ENCODE measurements at places on chromosomes 12 and 14. TPM values are rescaled to one million over a fixed set of nuclear protein-coding genes. Genes with fewer than 3 reads are reported as not detected.

DNA sequence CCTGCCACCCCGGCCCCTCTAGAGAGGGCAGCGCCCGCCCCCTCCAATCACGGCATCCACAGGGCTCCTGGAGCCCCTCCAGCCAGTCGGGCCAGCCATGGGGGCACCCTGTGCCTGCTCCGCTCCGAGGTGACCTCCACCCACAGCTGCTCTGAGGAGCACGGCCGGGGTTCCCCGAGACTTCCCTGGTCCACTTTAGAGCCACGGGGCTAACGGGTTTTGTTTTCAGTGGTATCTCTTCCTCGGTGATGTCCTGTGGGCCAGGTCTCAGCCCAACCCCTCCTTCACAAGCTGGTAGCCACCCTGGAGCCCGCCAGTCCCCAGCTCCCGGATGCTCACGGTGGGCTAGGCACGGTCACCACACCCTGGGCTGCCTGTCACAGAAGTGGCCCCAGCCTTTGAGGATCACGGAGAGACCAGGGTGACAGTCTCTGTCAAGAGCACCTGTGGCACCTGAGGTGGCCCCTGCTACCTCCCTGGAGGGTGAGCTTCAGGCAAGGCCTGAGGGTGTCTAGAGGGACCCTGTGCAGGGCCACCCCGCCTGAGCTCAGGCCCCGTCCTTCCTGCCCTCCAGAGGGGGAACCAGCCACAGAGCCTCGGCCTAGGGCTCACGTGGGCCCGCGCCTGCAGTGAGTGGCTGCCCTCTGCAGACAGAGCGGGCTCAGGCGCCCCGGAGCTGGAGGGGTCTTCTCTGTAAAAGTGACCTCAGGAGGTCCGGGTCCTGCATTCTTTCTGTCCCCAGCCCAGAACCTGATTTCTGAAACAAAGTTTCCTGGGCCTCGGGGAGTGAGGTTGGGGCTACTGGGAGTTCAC lies 146.0 kb upstream of the C14orf180 start:
- no peak for DNase-seq

DNA sequence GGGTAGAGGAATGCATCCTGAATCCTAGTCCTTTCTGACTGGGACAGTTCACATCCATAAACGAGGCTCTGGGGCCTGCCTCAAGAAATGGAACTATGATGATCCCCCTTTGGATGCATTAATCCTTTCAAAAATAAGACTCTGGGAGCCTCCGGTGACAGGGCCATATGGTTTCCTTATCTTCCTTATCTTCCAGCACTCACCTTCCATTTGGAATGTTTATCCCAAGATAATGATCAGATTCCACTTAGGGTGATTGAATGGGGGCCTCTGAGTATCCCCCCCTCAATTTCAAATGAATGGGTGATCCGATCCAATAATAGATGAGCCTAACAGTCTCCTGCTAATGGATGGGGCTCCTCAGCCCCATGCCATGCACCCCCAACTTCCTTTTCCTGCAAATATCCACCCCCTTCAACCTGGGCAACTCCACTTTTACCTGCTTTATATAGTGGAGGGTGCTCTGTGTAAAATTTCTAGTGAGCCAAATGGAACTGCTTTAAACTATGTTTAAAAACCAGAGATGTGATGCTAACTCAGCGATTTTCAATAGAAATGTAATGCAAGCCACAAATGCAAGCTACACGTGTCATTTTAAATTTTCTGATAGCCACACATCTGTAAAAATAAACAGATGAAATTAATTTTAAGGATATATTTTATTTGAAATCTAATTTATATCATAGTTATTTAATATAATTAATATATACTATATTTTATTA lies 157.8 kb downstream of the ZFP36L1 start:
- no peak for DNase-seq

GRCh38 chr12:110971189-110971920 lies 51.0 kb upstream of the MYL2 start:
- DNase-seq, result no peak

GRCh38 chr12:116389990-116390389 lies 112.5 kb upstream of the MED13L start:
- DNase-seq, result no peak

DNA sequence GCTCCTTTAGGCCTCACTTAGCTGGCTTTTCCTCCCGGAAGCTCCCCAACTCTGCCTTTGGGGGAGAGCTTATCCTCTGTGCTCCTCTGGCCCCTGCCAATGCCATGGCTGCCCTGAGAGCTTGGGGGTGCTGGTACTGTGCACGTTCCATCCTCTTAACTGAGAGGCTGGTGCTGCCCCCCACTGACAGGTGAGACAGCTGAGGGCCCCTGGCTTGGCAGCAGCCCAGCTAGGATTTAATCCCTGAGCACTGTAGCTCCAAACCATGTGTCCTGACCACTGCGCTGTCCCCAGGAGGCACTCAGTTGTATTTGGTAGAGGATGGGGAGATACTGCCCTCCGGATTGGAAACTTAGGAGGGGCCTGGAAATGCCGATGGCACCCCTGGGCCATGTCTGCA lies 46.1 kb downstream of the UBE3B start:
- DNase-seq, result no peak

- no peak for DNase-seq
These were observed 337.4 kb downstream of the NUAK1 start for GRCh38 chr12:105801351-105801750.

DNA sequence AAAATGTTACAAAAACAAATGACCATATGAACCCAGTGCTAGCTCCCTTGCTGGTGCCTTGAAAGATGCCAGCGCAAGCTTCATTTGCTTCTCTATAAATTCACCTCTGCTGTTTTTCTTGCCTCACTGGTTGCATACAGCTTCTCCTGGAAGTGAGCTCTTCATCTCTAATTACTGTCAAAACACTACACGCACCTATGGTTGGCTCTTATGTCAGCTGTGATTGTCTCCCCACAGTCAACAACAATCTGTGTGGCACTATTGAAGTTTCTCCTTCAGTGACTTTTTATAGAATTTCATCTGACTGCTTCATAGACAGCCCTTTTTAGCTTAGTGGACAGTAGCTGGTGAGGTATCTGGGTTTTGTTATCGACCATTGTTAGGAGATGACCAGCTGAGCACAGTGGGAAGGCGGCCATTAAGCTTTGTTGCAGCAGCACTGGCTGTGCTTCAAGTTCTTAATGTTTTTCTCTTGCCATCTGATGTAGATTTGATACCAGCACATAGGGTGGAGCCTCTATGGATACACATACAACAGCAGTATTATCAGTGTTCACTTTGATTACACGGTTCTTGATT lies 131.8 kb downstream of the KITLG start:
- DNase-seq, result no peak

GRCh38 chr12:114678718-114679117 lies 5.3 kb downstream of the TBX3 start:
- no peak for DNase-seq

DNA sequence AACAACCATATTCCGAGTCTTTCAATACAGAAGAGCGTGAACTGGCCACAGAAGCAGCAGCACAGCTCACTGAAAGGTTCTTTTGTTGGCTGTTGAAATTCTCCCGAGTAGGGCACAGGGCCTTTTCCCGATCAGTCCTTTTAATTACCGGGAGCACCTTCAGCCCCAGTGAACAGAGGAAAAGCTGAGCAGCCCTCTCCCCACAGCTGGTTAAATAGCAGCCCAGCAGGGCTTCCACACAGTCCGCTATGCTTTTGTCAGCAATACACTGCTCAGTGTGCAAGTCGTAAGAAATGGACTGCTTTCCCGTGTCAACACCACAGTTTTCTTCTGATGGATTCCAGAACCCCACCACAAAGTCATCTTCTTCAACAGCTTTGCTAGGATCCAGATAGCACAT lies 61.3 kb downstream of the DICER1 start:
- no peak for DNase-seq

- peak; percentile 67 for DNase-seq
These were observed 44.6 kb downstream of the MLXIP start for GRCh38 chr12:122123051-122123760.

DNA sequence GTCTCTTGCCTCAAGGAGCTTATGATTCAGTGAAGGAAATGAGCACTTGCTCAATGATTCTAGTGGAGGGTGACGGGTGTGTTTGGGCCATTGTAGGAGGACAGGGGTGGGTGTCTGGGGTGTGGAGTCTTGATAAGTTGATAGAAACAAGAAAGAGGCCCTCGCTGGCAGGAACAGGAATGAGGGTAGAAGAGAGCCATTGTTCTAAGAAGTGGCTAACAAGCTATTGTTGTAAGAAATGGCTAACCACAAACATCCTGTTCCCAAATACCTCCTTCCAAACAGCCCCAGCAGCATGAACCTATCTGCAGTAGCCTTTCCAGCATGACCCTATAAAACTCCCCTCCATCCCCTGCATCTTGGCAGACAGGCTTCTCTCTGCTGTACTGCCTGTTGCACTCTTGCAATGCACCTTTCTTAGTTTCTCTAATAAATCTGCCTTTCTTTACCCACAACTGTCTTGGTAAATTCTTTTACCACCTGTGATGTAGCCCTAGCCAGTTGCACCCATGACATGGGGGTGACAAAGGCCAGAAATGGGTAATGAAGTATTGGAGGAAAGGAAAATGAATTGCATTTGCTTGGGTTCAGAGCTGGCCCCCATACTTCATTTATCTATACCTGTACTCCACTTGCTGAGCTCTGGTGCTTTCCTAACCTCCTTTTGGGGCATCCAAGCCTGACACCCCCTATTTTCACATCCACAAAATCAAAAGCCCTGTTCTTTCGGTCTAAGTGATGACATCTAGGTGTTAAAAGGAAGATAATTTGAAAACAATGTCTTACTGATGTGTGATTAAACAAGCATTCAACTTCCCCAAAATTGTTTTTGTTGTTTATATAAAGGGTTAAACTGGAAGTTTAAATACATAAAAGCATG lies 389.1 kb downstream of the GRIN2B start:
- DNase-seq, result no peak

GRCh38 chr14:80310938-80311750 lies 99.8 kb upstream of the DIO2 start:
- DNase-seq, result no peak

DNA sequence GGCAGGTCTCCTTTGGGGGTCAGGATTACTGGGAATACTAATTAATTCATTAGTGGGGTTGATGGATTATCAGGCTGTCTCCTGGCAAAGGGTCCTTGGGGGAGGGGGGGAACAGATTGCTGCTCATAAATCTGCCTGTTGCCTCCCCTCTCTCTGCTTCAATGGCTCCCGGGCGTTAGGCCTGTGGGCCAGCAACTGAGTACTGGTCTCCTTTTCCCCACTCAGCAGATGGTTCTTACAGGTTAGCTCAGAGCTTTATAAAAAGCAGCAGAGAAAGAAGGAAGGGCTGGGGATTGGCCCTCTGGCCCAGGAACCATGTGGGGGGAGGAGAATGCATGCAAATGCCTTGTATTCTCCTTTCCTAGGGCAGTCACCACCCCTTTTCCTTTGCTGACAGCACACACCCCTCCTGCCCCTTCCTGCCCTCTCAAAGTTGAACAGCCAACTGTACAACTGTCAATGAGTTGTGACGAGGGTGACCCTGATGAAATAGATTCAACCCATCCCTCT lies 2.3 kb upstream of the NEUROD4 start:
- no peak for DNase-seq

GRCh38 chr12:109664402-109664801 lies 49.2 kb upstream of the FAM222A start:
- DNase-seq, result no peak

- no peak for DNase-seq
These were observed 58.6 kb upstream of the MYF6 start for GRCh38 chr12:80648881-80649280.

DNA sequence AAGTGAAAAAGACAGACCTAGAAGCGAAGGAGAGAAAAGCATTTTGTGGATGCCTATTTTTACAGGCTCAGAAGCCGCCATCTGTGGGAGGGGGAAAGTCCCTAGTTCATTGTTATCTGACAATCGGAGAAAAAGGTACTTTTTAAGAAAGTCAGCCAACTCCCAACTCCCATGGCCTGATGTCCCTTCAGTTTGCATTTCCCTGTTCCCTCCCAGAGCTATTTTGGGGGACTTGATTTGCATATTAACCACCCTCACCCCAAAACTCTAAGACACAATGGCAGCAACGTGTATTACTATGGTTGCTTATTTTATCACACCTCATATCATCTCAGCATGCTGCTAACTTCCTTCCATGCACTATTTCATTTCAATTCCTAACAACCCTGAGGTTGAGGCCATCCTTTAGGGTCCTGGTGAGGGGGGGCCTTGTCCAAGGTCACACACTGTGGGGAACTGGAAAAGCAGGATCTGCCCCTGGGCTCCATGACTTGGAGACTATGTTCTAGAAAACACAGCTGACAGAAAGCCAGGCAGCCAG lies 18.7 kb downstream of the HVCN1 start:
- DNase-seq, result no peak

GRCh38 chr14:25026476-25027137 lies 23.3 kb downstream of the STXBP6 start:
- DNase-seq, result no peak

GRCh38 chr12:48008950-48009349 lies 4.7 kb upstream of the COL2A1 start:
- no peak for DNase-seq

- no peak for DNase-seq
These were observed 141.7 kb downstream of the SYT1 start for GRCh38 chr12:79006306-79006705.

- DNase-seq, result no peak
These were observed 255.6 kb downstream of the TTC6 start for GRCh38 chr14:37851054-37851453.

GRCh38 chr12:117847371-117847770 lies 121.4 kb downstream of the KSR2 start:
- no peak for DNase-seq

- no peak for DNase-seq
These were observed 7.4 kb downstream of the RAN start for GRCh38 chr12:130879212-130879686.

GRCh38 chr12:82672811-82673495 lies 13.8 kb upstream of the TMTC2 start:
- DNase-seq, result no peak

WNT1 gene
- 0.47 TPM for total RNA-seq

E2F7 gene
- total RNA-seq, result 0.20 TPM

POTEM gene
- not detected for total RNA-seq

UTP20 gene
- total RNA-seq, result 16.9 TPM

CCDC175 gene
- not detected for total RNA-seq

CEBPE gene
- 0.62 TPM for total RNA-seq

FBLN5 gene
- total RNA-seq, result 5.6 TPM

PPP4R4 gene
- 1.4 TPM for total RNA-seq

RNU4-1 gene
- total RNA-seq, result 2,823 TPM
